ENCODE measurements at places on chromosomes 6 and 20.

GRCh38 chr20:36644032-36644705 lies 1.8 kb downstream of the SLA2 start:
- DNase-seq: peak; percentile 67

- DNase-seq: peak; percentile 40
Observed at GRCh38 chr6:87473419-87473903, 687 bp downstream of the SLC35A1 start.

- DNase-seq: no peak
Observed at GRCh38 chr6:1068068-1068467, 243.8 kb upstream of the FOXQ1 start.

DNA sequence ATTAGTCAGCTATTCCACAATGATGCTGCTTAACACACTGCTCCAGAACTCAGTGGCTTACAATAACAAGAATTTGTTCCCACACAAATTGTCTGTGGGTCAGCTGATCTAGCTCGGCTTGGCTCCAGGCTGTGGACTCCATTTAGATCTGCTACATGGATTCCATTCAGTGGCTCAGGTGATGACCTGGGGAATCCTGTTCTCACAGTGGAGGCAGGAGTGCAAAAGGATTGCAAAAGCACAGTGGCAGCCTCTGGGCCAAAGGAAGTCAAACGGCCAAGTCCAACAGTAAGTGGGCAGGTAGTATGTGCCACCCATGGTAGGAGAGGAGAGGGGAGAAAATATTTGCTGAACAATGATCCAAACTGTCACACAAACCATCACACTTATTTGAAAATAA lies 15.8 kb upstream of the LRRN4 start:
- DNase-seq: no peak

GRCh38 chr6:108321253-108321747 lies 26.4 kb downstream of the AFG1L start:
- no peak for DNase-seq

DNA sequence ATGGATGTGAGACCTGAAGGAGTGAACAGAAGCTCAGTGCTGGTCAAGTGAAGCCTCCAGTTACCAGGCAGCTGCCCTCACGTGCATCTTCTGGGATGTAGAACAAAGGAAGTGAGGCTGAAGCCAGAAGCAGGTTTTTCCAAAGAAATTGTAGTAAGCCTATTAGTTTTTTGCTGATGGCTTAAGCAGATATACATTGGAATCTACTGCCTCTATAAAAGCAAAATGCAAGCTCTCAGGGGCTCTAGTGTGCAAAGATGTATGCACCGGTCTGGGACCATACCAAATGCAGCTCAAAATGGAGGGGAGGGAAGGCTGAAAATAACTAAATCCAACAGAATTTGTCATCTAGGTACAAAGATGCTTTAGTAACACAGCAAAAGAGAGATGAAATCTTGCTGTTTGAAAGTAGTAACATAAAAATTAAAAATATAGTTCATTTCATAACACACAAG lies 77.0 kb downstream of the DTNBP1 start:
- no peak for DNase-seq

- no peak for DNase-seq
Observed at GRCh38 chr20:2845607-2846006, 5.1 kb downstream of the VPS16 start.

DNA sequence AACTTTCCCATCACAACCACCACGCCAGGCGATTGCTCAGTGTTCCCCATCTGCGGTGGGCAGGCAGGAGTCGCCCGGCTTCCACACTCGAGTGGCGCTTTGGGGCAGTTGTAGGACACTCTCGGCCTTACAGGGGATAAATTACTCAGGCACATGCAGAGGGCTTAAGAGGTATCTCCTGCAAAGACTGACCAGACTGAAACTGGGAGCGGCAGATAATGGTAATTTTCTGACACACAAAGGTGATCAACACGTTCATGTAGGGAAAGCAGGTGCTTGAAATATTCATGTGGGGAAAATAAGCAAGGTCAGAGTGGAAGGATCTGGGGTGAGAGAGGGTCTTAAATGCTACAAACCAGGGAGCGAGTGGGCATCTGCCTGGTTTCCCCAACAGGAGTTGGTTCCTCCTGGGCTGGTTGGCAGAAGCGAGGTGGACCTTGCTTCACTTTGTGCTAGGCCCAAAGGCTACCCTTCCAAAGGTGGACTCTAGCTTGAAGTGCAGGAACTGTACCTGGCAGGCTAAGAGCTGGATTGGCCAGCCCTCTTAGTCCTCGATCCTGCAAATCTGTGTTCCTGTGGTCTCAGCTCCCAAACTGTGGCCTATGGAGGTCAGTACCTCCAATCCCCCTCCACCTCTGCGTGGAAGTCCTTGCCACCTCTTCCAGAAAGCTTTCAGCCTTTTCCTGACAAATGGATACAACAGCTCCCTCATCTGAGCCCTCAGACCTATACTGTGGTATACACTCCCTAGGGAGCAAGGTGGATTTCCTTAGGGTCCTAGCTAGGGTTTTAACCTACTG lies 16.7 kb downstream of the PLAGL2 start:
- DNase-seq: no peak

GRCh38 chr20:23232679-23233308 lies 117.8 kb upstream of the NXT1 start:
- DNase-seq: no peak

DNA sequence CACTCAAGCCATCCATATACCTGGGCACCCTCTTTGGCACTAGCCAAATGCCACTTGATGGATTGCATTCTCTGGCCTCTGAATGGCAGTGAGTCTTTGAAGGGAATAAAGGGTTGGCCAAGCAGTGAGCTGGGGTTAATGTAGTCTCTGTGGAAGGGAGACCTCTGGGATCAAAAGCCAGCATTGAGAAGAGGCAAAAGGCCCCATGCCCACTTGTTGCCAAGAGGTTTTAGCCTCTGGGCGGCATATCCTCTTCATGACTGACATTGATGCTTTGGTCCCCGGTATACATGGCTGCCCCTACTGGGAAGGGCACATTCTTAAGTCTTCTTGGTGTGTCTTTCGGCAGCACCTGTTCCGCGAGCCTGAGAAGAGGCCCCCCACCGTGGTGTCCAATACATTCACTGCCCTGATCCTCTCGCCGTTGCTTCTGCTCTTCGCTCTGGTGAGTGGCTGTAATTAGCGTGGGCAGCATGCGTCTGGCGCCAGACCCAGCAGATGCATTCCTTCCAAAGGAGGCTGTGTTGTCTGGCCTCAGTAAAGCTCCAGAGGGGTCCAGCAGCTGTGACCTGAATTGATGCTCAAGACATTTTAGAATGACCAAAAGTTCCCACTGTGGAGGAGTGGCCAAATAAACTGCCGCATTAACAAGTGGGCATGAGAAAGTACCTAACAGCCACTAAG lies 29.5 kb downstream of the GHRH start:
- DNase-seq: no peak

DNA sequence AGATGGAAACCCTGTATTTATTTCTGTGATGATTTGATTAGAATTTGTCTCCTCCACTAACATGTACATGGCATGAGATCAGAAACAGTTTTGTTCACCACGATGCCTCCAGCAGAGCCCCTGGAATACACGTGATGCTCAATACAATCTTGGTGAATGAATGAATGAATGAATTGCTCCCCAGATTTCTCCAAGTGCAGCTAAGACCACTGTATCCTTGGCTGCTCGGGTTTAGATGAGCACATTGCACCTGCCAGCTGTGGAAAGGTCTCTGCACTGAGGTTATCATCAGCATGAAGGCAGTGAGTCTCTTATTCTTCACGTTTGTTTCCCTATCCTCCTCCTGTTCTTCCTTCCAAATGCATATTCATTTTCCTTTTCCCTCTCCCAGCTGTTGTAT lies 17.9 kb downstream of the CASS4 start:
- DNase-seq: no peak

DNA sequence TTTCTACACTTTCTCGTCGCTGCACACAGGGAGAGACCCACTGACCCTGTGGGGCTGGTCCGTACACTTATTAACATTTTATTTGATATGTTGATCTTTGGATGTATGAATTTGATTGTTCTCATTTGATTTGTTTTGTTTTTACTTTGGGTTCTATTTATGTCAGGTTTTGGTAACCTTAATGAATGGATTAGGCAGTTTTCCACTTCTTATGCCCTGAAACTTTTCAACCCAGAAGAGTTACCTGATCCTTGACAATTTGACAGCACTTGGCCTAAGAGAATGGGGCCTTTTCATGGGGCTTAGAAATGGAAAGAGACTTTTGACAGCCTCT lies 23.6 kb downstream of the GPX6 start:
- no peak for DNase-seq

- peak; percentile 14 for DNase-seq
Observed at GRCh38 chr6:16964553-16965499, 137.0 kb upstream of the STMND1 start.
